ENCODE measurements at places on chromosomes 5 and 9.
A peak's percentile ranks its signal among the peaks of the same experiment; 100 is the strongest.

GRCh38 chr5:82341325-82341724 is 63.2 kb upstream of the RPS23 start:
- no peak for DNase-seq

DNA sequence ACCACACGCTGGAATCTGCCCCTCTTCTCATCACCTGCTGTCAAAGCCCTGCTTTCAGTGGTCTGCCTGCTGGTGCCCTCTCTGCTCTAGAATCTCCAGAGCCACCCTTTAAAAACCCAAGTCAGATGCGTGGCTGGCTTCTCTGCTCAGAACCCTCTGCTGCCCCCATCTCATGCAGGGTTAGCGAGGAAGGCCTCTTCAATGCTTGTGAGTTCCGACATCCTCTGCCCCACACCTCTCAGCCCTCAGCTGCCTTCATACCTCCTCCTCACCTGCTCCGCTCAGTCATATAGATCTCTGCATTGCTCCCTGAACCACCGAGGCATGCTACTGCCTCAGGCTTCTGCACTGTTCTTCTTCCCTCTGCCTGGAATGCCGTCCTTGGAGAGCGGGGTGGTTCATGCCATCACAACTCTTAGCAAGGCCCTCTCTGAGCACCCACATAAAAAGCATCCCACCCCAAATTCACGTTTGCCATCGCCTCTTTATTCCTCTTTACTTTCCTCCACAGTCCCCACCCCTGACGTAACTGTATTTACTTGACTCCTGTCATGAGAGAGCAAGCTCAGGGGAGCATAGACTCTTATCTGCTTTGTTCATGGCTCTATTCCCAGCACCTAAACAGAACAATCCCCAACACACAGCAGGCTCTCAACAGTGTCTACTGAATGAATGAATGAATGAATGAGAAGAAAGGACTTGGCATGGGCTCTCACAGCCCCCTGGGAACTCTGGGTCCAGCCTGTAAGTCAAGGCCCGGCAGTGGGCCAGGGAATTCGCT is 10.4 kb downstream of the SHB start:
- DNase-seq: no peak

DNA sequence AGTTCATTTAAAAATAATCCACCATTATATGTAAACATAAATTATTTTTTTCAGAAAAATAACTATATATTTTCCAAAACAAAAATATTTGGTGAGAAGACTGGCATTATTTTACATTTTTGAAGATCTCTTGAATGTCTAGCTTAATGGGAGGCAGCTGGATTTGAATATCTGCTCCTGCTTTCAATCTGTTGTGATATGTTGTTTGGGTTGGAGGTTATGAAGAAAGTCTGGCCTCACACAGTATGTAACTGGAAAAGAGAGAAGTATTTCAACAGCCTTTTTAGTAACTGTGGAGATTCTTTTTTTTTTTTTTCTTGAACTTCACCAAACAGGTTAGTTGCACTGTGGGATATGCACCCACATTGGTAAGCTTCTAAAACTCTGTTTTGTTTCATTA is 84.7 kb upstream of the SLIT3 start:
- DNase-seq: no peak

DNA sequence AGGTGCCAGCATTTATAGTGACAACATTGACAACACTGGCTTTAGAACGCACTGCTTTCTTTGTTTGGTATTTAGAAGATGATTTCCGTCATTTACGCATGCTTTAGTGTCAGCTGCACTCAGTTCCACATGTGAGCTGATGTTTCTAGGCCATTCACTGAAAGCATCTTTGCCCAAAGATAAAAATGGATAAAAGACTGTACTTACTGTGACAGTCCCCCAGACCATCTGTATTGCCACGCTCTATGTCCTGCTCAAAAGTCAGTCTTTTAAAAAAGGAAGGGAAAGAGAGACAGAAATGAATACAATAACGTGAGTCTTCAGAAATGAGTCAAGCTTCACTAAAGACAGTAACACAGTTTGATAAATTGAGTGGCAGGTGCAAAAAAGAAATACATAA is 99.3 kb downstream of the SEMA6A start:
- DNase-seq: no peak

DNA sequence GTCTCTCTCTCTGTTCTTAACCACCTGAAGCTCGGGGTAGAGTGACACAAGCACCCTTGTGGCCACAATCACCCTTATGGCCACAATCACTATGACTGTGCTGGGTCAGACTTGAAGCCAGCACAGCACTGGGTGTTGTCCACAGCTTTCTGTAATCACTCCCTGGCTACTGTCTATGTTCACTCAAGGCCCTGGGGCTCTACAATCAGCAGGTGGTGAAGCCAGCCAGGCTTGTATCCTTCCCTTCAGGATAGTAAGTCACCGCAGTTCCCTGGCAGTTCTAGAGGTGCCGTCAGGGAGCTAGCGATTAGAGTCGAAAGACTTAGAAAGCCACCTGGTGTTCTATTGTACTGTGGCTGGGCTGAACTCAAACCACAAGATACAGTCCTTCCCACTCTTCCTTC is 44.2 kb downstream of the GDA start:
- DNase-seq: no peak

GRCh38 chr5:98602534-98603112 is 170.8 kb upstream of the RGMB start:
- no peak for DNase-seq

DNA sequence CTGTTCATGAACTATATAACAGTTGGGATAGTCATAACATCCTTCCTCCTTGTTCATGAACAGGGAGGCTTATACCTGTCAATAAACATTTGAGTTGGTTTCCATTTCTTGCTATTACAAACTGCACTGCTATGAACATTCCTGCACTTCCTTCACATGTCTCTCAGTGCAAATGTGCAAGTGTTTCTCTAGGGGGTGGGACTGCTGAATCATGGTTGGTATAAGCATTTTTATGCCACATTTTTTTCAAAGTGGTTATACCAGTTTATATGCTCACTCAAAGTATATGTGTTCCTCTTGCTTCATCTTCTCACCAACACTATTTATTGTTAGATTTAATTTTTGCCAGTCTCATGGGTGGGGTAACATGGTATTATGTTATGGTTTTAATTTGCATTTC is 25.8 kb upstream of the TPD52L3 start:
- no peak for DNase-seq

- DNase-seq: peak; percentile 21
Measured at GRCh38 chr9:16521868-16522411, 348.5 kb downstream of the BNC2 start.

- no peak for DNase-seq
Measured at GRCh38 chr9:24398466-24398865, 147.2 kb downstream of the IZUMO3 start.

- no peak for DNase-seq
Measured at GRCh38 chr9:123063177-123063598, 29.7 kb downstream of the GPR21 start.

GRCh38 chr9:15249981-15250380 is 57.0 kb downstream of the TTC39B start:
- no peak for DNase-seq

GRCh38 chr5:58452566-58453258 is 7.2 kb downstream of the PLK2 start:
- no peak for DNase-seq

DNA sequence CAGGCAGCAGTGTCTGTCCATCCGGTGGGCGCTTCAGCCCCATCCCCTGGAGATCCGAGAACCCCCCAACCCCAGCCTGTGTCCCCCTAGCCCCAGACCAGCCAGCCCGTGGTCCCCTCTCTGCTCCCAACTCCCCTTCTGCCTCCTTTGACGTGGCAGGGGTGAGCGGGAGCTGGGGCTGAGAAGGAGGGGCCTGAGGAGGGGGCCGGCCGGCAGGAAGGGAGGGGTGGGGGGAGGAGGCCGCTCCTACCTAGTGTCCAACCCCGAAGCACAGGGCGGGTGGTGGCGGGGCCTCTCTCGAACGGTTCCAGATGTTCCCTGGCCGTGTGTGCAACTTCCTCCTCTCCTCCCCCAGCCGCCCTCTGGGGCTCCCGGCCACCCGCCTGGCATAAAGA is 31.0 kb downstream of the GOLGA2 start:
- peak; percentile 55 for DNase-seq

- DNase-seq: no peak
Measured at GRCh38 chr5:95631255-95631958, 11.5 kb downstream of the GPR150 start.

- no peak for DNase-seq
Measured at GRCh38 chr5:120599576-120599975, 135.5 kb downstream of the PRR16 start.

DNA sequence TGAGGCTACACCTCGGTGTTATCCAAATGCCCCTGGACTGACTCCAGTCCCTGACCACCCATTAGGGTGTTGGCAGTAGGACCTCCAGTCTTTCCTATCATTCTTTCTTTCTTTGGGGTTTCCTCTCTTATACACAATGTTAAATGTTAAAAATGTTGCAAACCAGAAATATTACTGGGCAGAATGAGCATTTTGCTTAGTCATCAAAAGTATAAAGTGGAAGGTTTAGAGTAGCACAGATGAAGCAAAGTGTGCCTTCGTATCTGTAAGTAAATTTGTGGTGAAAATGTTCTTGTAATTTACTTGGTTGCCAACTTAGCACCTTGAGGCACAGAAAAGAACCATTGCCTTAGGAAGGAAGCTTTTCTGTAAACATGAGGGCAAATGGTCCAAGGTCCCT is 21.7 kb upstream of the UNC13B start:
- DNase-seq: no peak

DNA sequence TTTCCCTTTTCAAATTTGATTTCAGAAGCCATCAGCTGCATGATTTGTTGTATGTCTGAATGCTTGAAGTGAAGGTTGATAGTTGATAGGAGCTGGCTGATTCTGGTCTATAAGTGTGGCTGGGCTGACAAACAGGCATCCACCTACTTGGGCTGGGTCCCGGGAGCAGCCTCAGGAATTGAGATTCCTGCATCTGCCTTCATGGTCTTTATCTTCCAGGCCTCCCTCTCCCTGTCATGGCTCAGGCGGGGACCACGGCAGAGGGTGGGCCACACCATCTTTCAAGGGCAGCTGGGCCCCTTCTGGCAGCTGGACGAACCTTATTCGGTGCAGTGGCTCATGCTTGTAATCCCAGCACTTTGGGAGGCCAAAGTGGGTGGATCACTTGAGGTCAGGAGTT is 55.9 kb downstream of the ROPN1L start:
- no peak for DNase-seq

GRCh38 chr9:88925481-88925880 is 65.8 kb upstream of the S1PR3 start:
- DNase-seq: no peak

- DNase-seq: no peak
Measured at GRCh38 chr9:108859459-108860114, 2.5 kb upstream of the ACTL7A start.

GRCh38 chr5:5854087-5854486 is 431.6 kb downstream of the ICE1 start:
- no peak for DNase-seq

DNA sequence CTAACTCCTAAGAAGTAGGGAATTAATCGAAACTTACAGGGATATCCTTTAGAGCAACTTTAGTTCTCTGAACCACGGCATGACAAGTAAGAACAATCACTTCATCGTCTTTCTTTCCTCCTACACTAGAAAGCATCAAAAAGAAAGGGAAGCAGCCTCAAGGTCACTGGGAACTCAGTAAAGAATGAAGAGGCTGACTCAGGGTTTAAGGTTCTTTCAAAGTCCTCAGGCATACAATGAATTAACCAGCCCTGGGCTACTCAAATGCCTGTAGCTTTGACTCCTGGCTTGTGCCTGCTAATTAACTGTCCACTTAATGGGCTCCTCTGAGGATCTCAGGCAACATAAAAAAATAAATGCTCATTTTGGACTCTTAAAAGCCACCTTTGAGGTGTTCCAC is 102.0 kb downstream of the TRIM32 start:
- DNase-seq: no peak

DNA sequence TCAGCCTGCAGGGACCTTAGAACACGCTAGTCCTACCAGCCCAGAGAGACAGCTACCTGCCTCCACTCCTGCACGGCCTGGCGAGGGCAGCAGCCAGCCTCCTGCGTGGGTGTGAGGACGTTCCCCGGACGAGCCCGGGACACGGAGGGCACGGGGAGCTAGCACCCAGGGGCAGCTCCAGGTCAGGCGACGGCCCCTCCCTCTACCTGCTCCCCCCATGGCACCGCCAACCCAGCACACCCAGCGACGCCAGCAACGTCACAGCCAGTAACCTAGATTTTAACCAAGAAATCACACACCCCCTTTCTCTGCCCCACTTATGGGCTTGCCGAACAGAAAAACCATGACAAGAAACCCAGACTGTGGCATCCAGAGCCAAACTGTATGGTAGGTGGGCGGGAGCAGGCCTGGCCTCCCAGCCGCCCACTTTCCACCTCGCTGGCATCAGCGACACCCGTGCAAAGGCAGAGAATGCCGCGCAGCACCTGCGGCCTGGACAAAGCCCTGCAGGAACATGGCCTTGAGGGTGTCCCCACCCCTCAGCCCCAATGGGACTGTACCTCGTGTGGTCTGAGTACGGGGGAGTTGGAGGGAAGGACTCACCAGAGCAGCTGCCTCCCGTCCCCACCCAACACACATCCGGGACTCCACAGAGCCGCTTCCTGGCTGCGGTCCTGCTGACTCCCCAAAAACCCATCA is 47.9 kb downstream of the NACC2 start:
- no peak for DNase-seq

DNA sequence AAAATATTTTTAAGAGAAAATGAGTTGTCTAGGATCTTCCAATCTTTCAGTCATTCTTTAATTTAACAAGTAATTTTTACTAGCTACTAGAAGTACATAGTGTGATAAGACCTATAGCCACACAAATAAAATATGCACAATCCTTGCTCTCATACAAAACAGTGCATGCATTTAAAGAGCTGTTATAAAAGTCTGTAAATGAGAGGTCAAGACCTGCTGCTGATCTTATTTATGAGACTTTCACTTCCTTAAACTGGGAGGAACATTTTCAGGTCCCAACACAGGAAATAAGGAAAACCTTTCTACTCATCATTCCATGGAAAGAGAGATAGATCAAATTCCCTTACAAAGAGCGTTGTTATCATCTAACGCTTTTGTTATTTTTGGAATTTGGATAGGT is 54.2 kb upstream of the PAM start:
- no peak for DNase-seq

DNA sequence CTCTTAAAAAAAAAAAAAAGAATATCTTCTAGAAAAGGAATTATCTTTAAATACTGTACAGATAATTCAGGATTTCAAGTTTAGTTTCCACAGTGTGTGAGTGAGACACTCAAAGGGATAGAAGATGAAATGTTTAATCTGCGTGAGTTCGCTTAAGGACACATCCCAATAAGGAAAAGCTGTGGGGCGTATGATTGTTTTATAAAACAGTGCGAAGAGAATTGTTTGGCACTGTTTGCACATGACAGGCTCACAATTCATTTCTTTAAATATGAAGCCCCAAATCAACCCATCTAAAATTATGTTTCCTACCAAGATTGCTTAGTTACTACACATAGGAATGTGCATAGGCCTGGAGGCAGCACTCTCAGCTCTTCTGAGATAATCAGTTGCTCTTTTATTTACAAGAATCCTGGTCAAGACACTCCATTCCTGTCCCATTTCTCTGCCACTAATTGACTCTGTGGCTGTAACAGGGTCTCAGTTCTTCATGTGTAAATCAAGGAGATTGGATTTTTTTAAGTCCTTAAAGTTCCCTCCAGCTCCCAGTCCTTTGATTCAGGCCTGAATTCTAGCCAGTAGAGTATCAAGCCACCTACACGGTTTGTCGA is 60.1 kb downstream of the BHMT start:
- no peak for DNase-seq

All from small intestine (tissue), 16 donors.